ENCODE measurements at places on chromosomes 7 and 10.

- peak; percentile 27 for DNase-seq
These were observed 117.6 kb upstream of the FAM204A start for GRCh38 chr10:118459642-118460193.

DNA sequence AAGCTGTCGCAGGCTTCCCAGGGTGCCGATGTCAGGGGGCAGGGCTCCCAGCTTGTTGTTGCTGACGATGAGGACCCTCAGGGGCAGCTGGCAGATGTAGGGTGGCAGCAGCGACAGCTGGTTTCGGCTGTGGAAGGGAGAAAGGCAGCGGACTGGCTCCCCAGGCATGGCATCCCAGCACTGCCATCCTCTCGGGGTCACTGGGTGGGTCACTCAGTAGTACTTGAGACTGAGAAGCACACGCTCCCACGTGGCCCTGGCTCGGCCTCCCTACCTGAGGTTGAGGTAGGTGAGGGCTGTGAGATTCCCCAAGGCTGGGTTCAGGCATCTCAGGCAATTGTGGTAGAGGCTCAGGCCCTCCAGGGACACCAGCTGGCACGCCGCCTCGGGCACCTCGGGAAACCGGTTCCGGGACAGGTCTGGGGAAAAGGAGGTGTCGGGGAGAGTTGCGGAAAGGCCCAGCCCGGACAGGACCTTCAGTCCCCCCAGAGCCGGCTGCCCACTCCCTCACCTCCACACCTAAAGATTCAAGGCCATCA is 3.8 kb downstream of the LRCH4 start:
- no peak for DNase-seq

GRCh38 chr7:143325240-143325639 is 9.3 kb downstream of the CLCN1 start:
- no peak for DNase-seq

GRCh38 chr10:28796606-28797512 is 119.5 kb downstream of the BAMBI start:
- DNase-seq: no peak

- DNase-seq: no peak
These were observed 141.8 kb upstream of the C1QL3 start for GRCh38 chr10:16663444-16663843.

GRCh38 chr10:25036381-25036780 is 20.0 kb downstream of the THNSL1 start:
- DNase-seq: no peak

DNA sequence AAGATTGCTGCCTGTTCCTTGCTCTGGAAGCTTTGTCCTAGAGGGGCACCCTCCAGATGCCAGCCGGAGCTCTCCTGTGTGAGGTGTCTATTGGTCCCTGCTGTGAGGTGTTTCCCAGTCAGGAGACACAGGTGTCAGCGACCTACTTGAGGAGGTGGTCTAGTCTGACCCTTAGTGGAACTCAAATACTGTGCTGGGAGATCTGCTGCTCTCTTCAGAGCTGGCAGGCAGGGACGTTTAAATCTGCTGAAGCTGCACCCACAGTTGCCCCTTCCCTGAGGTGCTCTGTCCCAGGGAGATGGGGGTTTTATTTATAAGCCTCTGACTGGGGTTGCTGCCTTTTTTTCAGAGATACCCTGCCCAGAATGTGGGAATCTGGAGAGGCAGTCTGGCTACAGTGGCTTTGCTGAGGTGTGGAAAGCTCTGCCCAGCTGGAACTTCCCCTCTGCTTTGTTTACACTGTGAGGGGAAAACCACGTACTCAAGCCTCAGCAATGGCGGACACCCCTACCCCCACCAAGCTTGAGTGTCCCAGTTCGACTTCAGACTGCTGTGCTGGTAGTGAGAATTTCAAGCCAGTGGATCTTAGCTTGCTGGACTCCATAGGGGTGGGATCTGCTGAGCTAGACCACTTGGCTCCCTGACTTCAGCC is 119.2 kb downstream of the PPP1R9A start:
- no peak for DNase-seq

GRCh38 chr7:111226800-111227199 is 135.9 kb downstream of the LRRN3 start:
- no peak for DNase-seq

DNA sequence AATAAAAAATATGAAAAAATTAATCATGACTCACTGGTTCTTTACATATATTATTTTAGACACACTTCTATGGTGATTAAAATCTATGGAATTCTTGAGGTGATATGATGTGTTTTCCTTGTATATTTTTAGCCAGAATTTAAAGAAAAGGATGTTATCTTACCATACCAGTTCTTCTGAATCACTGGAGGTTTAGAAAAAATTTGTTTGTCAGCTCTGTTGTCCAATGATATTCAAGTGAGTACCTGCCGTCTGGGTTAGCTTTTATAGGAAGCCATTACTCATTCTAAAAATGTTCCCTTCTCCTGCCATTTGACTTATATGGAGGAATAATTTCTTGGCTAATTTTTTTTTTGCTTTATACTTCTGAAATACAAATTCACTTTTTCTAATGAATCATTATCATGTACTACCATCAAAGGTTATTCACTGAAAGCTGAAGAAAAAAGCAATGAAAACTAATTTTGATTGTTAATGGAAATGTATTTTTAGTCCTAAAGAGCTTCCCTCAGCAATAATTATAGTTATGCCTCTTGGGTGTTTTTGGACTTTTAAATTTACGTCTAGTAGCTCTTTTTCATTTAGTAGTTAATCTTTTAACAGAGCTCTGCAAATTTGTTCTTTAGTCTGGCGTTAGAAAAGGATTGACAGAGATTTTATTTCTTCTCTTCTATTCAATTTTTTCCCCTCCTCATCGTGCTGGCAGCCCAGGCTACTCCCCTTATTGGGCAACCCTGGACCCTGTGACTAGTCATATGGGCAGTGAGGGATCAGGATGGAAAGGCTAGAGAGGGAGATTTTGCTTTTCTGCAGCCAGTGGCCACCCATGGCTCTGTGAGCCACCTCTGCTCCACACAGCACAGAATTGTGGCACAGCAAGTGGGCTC is 434.2 kb downstream of the LRMDA start:
- no peak for DNase-seq

GRCh38 chr10:78617631-78618030 is 451.1 kb upstream of the ZMIZ1 start:
- DNase-seq: no peak

- no peak for DNase-seq
These were observed 4.0 kb downstream of the DYNC2I1 start for GRCh38 chr7:158860394-158860793.

- no peak for DNase-seq
These were observed 168.6 kb downstream of the LRMDA start for GRCh38 chr10:75599875-75600648.

DNA sequence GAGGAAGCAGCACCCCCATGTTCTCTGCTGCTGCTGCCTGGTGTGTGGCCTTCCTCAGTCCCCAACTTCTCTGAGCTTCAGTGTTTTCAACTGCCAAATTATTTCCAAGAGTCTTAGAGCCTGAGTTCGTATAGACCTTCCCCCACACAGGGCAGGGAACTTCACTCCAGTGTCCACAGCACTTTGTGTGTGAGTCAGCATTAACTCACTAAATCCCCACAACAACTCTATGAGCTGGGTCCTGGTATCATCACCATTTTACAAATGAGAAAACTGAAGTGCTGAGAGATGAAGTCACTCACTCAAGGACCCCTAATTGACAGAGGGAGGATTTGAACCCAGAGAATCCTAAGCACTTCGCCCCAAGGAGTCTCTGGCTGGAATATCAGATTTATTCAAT is 48.3 kb downstream of the ADCYAP1R1 start:
- DNase-seq: no peak

DNA sequence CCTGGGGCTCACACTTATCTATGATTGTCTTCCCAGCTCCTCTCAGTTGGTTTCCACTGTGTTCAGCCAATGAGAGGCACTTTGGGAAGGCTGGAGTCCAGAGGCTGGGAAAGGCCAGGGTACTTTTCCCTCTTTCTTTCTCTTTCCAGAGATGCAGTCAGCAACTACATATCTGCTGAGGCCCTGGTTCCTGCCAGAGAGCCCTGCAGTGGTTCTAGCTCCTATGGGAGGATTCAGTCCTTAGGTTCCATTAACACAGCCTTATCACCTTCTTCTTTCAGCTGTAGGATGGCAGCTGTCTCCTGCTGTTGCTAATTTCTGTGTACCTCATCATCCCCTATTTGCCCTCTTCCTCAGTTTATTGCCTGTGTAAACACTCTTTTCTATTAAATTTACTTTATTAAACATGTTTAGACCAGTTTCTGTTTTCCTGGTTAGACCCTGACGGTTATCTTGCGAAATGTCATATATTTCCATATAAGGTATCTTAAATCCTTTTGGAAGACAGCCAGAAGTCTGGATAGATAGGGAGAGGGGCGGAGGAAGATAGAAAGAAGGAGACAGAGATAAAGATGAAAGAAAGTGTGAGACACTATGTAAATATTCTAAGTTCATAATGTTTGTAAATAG is 100.3 kb downstream of the HGF start:
- no peak for DNase-seq

DNA sequence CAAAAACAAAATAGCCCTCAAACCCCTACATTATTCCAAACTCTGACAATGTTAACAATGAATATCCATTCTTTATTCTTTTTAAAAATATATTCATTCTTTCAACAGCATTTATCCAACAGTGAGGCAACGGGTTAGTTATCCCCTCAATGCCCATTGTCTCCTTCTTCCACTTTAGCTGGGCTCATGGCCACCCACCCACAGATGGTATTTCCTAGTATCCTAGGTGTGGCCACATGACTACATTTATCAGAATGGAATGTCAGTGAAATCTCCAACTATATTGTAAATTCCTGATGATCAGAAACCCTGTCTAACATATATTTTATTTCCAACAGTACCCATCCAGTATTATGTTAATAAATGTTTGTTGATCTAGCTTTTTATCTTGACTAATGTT is 13.6 kb downstream of the HOXA1 start:
- no peak for DNase-seq

- DNase-seq: no peak
These were observed 278.6 kb upstream of the HABP2 start for GRCh38 chr10:113274176-113274829.

GRCh38 chr10:97701438-97702069 is 12.0 kb upstream of the MARVELD1 start:
- peak; percentile 41 for DNase-seq

- DNase-seq: no peak
These were observed 93.5 kb downstream of the ZNF783 start for GRCh38 chr7:149355390-149356048.

DNA sequence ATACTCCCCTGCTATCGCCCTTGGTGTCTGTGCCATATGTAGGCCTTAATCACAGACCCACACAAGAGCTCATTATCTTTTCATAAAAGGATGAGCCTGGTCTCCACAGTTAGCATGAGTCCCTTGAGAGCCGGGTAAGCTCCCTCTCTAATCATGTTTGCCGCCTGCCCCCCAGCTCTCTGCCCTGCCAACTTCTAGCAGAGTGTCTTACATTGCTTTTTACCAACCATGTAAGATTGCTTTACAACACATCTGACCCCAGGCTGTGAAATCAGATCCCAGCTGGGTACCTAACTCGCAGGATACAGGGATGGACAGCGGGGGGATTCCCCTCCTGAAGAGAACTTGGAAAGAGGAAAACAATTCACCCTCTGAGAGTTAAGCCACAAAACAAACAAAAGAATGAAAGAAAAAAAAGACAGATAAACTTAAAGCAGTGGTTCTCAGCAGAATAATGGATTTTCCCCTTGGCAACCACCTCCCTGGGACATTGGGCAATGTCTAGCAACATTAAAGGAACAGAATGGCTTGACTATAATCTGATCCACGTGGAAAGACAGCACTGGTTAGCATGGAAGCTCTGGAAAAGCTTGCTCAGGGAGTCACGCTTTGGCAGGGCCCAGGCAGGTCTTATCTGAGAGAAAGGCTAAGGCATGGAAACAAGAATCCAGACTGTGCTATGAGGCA is 39.4 kb upstream of the ATOH7 start:
- no peak for DNase-seq

DNA sequence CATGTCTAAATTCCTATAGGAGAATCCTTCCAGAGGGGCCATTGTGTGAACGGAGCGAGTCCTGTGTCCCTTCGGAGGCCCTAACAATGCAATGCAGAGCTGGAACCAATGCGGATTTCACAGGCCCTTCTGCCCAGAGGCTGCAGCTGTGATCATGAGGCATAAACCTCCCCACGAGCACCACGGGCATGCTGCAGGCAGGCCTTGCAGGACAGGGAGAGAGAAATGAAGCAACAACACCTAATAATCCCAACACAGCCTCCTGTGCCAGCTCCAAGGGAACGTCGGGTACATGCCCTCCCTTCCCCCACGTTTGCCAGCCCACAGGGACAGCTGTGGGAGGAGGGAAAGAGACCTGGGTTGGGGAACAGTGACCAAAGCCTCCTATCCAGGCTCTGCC is 74.4 kb downstream of the TNS3 start:
- DNase-seq: no peak

GRCh38 chr10:44300666-44301649 is 83.9 kb downstream of the CXCL12 start:
- DNase-seq: peak; percentile 22

GRCh38 chr10:35949811-35950211 is 307.7 kb upstream of the FZD8 start:
- no peak for DNase-seq

- DNase-seq: no peak
These were observed 446.5 kb upstream of the FOXK1 start for GRCh38 chr7:4235596-4235995.

DNA sequence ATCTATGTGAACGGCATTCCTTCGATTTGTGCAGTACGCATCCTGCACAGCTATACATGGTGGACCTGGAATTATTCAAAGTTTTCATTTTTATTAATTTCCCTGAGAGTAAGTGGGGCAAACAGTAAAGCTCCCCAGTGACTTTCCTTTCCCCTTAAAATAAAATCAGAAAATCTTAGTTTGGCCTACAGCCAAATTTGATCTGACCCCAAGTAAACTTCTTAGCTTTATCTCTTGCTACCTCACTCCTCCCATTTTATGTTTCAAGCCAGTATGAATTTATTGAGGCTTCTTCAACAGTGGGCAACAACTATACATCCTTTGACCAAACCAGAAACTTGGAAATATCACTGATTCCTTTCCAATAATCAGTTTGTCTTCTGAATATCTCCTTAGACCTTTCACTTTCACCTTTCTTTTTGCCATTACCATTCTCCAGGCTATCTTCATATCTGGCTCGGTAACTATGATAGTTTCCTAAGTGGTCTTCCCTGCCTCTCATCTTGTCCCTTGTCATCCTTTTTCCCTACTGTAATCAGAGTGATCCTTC is 11.1 kb downstream of the SPAG6 start:
- DNase-seq: no peak

DNA sequence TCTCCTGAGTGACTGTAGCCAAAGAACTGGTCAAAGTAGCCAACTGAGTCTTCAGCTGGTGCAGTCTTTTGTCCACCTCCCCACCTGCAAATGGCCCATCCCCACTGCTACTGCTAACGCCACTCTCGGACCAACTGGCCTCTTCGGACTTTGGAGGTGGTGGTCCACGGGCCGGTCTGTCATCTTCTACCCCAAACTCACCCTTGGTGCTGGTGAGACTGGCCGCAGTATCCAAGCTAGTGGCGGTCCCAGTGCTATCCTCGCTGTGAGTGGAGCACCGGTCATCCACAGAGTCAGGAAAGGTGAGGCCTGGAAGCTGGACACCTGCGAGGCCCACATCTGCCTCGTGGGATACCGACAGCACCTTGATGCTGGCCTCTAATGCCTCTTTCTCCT is 750 bp downstream of the GCC1 start:
- DNase-seq: no peak

- no peak for DNase-seq
These were observed 17.7 kb downstream of the CLIP2 start for GRCh38 chr7:74306730-74307469.

Measured in NCI-H1105 (cell line).